ENCODE measurements at places on chromosomes 11 and 22. TPM values are rescaled to one million over a fixed set of nuclear protein-coding genes. Genes with fewer than 3 reads are reported as not detected.

Gene CNGA4
- total RNA-seq = not detected

Gene SULT4A1
- not detected for total RNA-seq

Gene NKAPD1
- total RNA-seq = 18.5 TPM

Gene PYGM
- 0.39 TPM for total RNA-seq

Gene TREH
- total RNA-seq = not detected

Gene SCO2
- 3.7 TPM for total RNA-seq

Gene OR52N4
- not detected for total RNA-seq

Gene PTS
- total RNA-seq = 41.9 TPM

Gene OR9Q1
- total RNA-seq = not detected

Gene RAB38
- 2.1 TPM for total RNA-seq

Gene RRM1
- total RNA-seq = 112 TPM

Gene UBQLNL
- total RNA-seq = 0.28 TPM

Gene KLHL35
- total RNA-seq = 1.2 TPM

Gene RANGAP1
- total RNA-seq = 169 TPM

Gene CSNK2A3
- total RNA-seq = not detected

Gene HTR3A
- not detected for total RNA-seq

Gene CREB3L1
- total RNA-seq = 0.78 TPM

Gene CDC42EP2
- total RNA-seq = 23.4 TPM

Gene RASGRP2
- 2.3 TPM for total RNA-seq

Gene PIWIL4
- total RNA-seq = 0.25 TPM

Gene PTPRJ
- total RNA-seq = 7.7 TPM

Gene APOA5
- total RNA-seq = not detected

Gene MYO18B
- not detected for total RNA-seq

Gene POU2AF2
- total RNA-seq = not detected

Gene ALX4
- total RNA-seq = not detected

Gene ST14
- total RNA-seq = not detected

Gene OR2D2
- total RNA-seq = 0.31 TPM

Gene NPTXR
- total RNA-seq = 0.95 TPM

Gene SF3A1
- total RNA-seq = 187 TPM

Gene USP2
- total RNA-seq = 1.1 TPM

Gene GPR137
- 42.5 TPM for total RNA-seq

Gene OSBPL5
- total RNA-seq = 37.7 TPM

Gene OR56A1
- not detected for total RNA-seq

Gene ZNF280B
- 3.1 TPM for total RNA-seq

Gene VPREB1
- total RNA-seq = not detected

Gene SLC29A2
- 4.8 TPM for total RNA-seq

Gene TMEM41B
- total RNA-seq = 39.0 TPM

Gene TRPM5
- not detected for total RNA-seq

Gene PACS1
- 52.8 TPM for total RNA-seq

Gene ARHGEF17
- total RNA-seq = 80.6 TPM

Gene YPEL4
- 0.30 TPM for total RNA-seq

Gene BATF2
- 0.81 TPM for total RNA-seq

Gene ENTHD1
- not detected for total RNA-seq

Gene CD6
- total RNA-seq = not detected

Gene CYB5R2
- total RNA-seq = 4.2 TPM

Gene UPB1
- 0.30 TPM for total RNA-seq

Gene FAM83F
- total RNA-seq = not detected

Gene GGTLC2
- not detected for total RNA-seq

Gene NAALAD2
- total RNA-seq = 1.1 TPM

Gene ADAMTS15
- total RNA-seq = not detected

Gene TRIM34
- total RNA-seq = 6.7 TPM

Gene PANX3
- not detected for total RNA-seq

Gene KCNJ4
- not detected for total RNA-seq

Gene ACTN3
- 0.18 TPM for total RNA-seq

Gene TMEM45B
- not detected for total RNA-seq

Gene OR4A15
- not detected for total RNA-seq

Data from endothelial cell of umbilical vein (primary cell).